ENCODE measurements at places on chromosomes 7 and 10.

DNA sequence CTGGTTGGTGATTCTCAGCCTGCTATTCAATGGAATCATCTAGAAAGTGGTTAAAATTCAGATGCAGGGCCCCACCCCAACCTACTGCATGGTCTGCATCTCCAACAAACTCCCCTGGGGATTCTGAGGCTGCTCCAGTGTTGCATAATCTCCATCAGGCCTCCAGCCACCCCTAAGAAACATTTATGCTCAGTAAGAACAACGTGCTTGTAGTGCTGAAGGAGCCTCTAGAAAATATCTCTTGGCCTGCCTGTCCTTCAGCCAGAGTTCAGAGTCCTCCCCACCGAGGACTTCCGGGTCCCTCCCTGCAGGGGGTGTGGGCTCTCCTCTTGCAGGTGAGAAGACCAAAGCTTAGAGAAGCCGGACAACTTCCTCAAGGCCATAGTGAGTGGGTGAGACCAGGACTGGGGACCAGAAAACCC is 159.8 kb downstream of the SH3PXD2A start:
- no peak for DNase-seq

GRCh38 chr10:103836861-103837260 is 18.5 kb downstream of the SH3PXD2A start:
- no peak for DNase-seq

DNA sequence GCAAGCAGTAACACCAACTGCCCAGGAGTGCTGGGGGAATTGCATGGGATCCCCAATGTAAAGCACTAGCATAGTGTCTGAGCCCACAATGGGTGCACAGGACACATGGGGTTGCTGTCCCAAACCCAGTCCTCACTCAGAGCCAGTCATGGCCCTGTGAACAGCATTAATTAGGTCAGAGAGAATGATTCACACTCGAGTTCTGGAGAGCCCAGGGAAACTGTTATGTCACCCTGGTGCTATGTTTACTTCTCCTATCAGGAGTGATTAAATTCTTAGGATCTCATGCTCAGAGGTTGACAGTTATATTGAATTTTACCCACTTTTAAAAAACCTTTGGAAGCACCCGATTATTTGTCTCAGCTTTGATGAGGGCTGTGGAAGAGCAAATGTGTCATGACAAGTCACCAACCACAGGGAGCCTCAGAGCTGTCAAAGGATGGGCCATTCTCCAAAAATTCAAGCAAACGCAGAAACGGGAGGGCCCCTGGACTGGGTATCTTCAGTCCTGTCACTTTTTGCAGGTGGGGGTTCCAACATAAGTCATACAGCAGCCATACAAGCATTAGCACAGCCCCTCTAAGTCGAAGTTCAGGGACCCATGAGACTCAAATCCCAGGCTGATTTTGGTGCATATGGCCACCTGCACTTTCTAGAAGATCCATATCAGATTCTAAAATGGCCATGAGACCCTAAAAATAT is 1.3 kb upstream of the RASSF4 start:
- no peak for DNase-seq

DNA sequence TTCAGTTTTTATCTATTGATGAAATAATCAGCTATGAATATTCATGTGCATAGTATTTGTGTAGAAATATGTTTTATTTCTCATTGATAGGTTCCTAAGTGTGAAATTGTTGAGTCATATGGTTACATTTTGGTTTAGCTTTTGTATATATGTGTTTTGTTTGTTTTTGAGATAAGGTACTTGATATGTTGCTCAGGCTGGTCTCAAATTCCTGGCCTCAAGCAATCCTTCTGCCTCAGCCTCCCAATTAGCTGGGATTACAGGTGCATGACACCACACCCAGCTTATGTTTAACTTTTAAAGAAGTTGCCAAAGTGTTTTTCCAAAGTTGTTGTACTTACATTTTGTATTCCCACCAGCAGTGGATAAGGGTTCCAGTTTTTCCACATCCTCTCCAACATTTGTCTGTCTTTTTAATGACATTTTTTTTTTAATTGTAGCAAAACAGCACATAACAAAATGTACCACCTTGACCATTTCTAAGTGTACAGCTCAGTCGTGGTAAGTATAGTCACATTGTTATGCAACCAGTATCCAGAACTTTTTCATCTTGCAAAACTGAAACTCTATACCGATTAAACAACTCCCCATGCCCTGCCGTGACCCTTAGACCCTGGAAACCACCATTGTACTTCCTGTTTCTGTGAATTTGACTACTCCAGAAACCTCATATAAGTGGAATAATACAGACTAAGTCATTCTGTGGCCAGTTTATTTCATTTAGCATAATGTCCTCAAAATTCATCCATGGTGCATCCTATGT is 12.6 kb upstream of the UBE2D1 start:
- no peak for DNase-seq

DNA sequence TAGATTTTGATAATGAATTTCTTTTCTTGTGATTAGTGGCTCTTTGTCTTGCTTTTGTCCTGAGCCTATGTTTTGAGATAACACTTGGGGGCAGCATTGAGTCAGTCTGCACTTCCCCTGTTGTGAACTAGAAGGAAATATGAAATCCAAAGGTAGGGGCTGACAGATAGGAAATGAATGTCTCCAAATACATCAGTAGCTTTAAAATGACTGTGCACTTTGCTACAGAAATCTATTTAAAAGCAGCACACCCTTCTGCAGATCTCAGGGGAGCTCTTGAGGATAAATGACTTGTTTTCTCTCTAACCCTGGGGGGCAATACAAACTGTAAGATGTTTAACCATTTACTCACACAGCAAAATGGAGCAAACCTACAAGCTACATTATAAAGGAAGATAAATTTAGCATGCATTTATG is 176.0 kb upstream of the MYO3A start:
- DNase-seq: peak; percentile 12

GRCh38 chr10:21535494-21535965 is 1.5 kb downstream of the MLLT10 start:
- no peak for DNase-seq
